MM.1S (cell line): ENCODE measurements at places on chromosomes 1 and 21.

DNA sequence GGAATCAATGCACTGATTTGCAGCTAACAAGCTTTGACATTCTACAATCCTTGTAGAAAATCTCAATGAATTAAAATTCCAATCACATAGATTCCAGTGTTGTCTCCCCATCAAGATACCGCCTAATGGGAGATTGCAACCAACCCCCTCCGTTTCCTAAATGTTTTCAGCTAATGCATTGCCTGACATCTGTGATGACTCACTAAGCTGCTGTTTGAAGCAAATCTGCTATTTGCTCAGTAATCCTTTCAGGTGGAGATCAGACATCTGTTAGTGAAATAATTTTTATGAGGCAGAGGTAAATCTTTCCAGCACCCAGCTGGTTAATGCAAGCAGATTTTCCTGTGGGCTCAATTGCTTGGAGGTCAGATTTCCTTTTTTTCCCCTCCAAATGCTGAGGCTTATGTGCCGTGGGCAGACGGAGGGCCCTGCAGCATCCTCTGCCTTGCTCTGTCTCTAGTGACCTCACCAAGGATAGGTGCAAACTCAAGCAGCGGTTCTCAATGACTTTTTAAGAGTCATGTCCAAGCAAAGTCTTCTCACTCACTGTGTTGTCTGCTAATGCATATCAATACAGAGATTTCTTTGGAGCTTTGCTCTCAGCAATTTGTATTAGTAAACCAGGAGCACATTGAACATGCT is 91.1 kb upstream of the RAB3GAP2 start:
- DNase-seq, result no peak

- no peak for DNase-seq
These were observed 9.6 kb upstream of the NEK7 start for GRCh38 chr1:198147216-198147615.

GRCh38 chr1:60670302-60670701 is 412.1 kb upstream of the NFIA start:
- no peak for DNase-seq

DNA sequence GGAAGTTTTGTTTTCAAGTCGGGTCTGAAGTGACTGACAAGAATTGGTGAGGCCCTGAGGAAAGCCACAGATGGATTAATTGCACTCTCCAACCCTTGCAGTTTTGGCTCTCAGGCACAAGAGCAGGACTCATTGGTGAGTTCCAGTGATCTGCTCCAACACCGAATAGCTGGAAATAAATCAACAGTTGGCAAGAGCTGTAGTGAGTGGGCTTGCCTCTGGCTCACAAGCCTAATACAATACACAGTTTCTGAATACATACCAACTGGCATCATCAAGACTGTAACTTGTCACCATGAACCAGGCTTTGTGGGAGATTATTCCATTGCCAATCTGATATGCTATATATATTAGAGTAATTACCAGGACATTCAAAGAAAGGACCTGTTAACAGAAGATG is 131.6 kb downstream of the GRIK1 start:
- no peak for DNase-seq

DNA sequence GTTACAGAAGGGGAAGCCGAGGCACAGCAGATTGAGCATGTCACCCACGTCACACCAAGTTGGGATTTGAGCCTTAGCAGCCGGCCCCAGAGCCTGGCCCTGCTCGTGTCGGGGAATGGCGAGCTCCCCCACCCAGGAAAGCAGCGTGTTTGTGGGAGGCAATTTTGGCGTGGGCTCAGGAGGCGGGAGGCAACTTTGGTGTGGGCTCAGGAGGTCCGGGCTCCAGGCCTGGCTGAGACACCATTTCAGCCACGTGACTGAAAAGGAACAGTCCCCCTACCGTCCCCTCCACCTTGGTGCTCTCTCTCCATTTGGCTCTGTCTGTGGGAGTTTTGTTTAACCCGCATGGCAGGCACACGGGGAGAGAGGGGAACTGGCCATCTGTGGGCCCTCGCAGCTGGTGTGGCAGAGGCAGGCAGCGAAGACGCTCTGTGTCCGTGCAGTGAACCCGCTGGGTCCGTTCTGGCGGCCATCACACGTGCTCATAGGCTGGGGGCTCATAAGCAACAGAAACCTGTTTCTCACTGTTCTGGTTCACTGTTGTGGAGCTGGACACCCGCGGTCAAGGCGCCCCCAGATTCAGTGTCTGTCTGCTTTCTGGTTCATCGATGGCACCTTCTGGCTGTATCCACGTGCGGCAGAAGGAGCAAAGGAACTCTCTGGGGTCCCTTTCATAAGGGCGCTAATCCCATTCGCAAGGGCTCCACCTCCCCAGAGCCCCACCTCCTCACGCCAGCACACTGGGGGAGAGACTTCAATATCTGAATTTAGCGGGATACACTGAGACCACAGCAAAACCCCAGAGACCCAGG is 110.2 kb downstream of the CRYAA start:
- DNase-seq, result no peak

DNA sequence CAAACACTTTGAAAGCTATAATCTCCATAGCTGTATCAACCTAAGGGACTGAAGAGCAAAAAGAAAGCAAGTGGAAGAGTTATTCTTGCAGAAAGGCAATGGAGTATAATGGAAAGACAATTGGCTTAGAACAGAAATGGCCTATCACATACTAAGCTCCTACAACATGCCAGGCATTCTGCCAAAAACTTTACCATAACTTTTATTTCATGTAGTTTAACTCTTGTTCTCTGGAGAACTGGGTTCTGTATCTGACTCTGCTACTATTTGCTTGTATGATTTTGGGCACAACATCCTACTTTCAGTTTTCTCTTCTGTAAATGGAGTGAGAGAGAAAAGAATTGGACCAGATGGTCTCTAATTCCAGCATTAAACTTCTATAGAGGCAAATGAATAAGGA is 449.1 kb downstream of the GPATCH2 start:
- DNase-seq, result no peak

DNA sequence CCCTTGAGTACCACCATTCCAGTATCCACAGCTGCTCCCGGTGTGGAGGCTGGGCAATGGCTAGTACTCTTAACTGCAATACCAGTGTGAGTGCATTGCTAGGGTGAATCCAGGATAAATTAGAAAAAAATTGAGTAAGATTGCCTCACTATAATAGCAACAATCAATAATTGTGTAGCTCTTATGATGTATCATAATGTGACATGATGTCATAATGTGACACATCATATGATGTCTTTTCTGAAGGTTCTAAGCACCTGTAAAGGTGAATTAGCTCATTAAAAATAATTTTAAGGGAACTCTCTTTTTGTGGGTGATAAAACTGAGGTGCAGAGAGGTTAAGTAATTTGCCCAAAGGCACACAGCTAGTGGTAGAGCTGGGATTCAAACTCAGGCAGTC is 424.4 kb downstream of the HLX start:
- DNase-seq, result no peak

DNA sequence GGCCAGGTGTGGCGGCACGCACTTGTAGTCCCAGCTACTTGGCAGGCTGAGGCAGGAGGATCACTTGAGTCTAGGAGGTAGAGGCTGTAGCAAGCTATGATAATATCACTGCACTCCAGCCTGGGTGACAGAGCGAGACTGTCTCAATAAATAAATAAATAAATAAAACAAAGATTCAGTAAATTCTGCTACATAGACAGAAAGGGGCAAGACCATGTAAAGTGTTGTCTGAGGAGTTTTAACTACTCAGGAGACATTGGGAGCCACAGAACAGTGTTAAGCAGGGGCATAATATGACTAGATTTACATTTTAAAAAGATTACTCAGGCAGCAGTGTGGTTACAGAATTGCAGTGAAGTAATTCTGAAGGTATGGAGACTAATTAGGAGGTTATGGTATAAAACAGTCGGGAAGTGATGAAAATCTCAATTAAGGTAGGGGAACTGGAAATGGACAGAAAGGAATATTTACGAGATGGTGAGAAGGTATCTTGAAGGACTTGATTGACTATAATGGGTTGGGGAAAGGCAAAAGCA is 94.7 kb downstream of the ATP1B1 start:
- no peak for DNase-seq

DNA sequence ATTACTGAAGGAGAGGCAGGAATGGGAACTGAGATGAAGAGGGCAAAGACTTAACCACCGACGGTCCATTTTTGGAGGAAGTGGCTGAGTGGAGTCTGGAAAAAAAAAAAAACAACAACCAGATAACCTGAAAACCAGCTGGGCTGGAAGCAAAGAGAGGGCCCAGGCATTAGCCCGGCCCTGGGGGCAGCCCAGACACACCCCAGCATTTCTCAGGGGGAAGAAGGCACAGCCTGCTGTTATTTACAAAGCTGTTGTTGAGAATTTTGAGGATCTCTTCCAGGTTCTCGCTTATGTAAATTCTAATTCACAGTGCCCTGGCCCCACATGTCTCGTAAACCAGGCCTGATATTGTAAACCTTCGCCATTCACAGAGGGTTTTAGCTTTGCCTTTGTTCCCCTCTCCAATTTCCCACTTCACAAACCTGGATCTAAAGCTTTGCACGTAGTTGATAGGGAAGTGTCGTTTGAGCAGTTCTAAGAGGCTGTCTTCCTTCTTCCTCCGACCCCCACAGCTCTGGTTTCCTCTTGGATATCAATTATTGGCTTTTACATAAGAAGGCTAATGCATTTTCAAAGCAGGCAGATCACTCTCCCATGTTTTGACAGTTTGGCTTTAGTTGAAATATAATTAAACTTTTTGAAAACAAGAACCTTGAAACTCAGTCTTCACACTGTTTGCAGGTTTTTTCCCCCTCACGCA is 161.8 kb upstream of the IRF2BP2 start:
- peak; percentile 20 for DNase-seq

DNA sequence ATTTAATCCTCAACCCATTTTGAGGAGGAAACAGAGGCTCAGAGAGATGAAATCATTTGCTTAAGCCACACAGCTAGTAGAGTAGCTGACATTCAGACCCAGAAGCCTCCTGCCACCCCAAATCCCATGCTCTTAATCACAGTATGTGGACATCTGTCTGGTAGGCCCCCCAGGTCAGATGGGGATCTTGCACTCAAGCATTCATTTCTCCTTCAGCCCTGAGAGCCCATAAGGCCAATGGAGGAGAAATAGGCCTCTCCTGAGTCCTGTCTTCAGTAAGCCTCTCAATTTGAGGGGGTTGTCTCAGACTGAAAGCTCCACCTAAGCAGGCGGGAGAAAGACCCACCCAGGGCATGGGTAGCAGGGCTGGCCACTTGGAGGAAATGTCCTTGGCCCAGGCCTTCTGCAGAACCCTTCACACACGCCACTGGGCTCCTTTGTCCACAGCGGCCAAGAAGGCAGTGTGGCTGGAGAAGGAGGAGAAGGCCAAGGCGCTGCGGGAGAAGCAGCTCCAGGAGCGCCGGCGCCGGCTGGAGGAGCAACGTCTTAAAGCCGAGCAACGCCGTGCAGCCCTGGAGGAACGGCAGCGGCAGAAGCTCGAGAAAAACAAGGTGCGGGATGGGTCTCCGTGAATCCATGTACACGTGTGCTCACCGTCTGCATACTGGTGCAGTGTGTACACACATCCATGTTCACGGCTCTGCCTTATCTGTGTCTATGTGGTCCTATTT is 16.2 kb downstream of the MAP7D1 start:
- DNase-seq, result no peak

DNA sequence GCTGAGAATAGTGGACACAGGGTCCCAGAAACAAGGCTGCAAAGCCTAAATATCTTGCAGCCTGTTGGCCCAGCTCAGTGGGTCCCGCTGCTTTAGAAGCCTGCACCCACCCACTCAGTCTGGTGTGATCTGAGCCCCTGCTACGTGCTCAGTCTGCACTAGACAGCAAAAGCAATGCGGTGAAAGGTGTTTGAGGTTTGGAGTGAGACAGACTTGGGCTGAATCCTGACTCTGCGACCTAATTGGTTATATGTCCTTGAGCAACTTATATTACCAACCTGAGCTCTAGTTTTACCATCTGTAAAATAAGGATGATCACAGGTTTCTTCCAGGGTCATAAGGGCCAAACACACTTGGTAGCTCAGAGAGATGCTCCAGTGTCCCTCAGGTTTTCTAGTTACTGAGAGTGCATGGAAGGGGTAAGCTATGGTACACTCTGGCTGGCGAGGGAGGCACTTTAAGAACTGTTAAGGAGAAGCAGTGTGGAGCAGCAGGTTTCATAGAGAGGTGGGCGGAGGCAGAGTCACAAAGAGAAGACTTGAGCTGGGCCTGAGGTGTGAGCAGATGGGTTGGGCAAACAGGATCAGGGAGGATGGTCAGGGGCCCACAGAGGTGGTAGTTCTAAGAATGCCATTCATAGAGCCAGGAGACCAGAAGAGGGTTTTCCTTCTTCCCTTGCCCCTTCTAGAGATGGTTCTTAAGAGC is 10.1 kb downstream of the TMEM200B start:
- no peak for DNase-seq

DNA sequence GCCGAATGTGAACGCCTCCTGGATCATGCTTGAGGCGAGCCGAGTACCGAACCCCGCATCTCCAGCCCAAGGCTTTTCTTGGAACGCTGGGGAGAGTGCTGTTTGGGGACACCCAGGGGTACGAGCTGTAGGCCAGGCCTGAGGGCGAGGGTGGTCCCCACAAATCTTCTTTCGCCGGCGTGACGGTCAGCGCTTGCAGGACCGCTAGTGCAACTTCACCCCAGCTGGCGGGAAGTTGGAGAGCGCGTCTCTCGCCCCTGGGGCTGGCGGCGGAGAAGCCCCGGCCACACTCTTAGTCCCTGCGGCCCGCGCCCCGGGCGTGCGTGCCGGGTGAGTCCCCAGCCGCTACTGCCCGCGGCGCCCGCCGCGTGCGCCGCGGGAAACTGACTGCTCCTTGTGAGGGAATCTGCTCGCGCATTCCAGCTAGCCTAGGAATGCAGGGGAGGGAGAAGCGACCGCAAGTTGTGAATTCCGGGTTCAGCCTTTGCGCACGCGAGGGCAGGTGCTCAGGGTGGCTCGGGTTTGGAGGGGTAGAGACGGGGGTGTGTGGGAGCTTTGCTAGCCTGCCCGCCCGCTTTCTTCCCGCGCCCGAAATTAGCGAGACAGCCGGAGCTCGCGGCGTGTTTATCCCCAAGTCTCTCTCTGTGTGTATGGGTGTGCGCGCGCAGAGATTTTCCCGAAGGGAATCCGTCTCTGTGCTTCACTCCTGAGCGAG is 884 bp downstream of the LHX4 start:
- peak; percentile 24 for DNase-seq

GRCh38 chr1:23836037-23836436 is 10.8 kb upstream of the HMGCL start:
- DNase-seq, result no peak

- DNase-seq, result no peak
These were observed 3.9 kb upstream of the AJAP1 start for GRCh38 chr1:4650481-4650880.

- DNase-seq, result no peak
These were observed 45.3 kb upstream of the GJB5 start for GRCh38 chr1:34709547-34709946.

DNA sequence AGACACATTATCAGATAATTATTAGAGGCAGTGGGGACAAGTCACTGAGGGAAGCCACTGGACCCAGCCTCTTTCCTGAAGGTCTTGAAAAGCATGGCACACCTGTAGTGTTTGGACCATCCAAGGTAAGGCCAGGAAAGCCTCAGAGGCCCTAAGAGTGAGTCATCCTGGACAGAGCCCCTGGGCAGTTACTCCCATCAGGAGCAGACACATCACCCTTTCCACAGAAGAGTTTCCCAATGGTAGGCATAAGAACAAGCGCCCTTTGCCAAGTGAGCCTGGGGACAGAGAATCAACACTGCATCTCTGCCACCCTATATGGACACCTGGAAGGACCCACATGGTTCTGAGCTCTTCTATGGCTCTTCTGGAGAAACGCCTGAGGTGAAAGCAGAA is 136.0 kb downstream of the PLXNA2 start:
- DNase-seq, result no peak

GRCh38 chr1:181514298-181515290 is 31.3 kb downstream of the CACNA1E start:
- DNase-seq, result peak; percentile 47

- DNase-seq, result no peak
These were observed 51.3 kb upstream of the PLA2G2C start for GRCh38 chr1:20237646-20238045.

GRCh38 chr1:161094481-161094880 is 3.7 kb upstream of the KLHDC9 start:
- DNase-seq, result no peak
